Kasumi-1 (cell line): ENCODE measurements at places on chromosomes 11 and 22.

DNA sequence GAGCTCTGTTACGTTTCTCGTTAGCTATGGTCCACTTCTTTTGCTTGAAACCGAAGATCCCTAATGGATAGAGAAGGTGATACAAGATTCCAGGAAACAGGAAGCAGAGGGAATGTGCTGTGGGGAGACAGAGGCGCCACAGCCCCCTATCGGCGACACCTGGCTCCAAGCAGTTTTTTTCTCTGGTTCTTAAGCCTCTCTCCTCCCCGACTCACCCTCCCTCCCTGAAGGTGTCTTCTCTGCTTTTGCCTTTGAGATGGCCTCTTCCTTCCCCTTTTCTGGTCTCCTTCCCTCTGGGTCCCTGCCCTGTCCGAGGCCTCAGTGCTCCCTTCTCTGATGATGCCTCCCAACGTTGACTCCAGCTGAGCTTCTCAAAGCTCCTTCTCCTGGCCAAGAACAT is 14.2 kb upstream of the APOBEC3A start:
- peak; percentile 22 for DNase-seq

DNA sequence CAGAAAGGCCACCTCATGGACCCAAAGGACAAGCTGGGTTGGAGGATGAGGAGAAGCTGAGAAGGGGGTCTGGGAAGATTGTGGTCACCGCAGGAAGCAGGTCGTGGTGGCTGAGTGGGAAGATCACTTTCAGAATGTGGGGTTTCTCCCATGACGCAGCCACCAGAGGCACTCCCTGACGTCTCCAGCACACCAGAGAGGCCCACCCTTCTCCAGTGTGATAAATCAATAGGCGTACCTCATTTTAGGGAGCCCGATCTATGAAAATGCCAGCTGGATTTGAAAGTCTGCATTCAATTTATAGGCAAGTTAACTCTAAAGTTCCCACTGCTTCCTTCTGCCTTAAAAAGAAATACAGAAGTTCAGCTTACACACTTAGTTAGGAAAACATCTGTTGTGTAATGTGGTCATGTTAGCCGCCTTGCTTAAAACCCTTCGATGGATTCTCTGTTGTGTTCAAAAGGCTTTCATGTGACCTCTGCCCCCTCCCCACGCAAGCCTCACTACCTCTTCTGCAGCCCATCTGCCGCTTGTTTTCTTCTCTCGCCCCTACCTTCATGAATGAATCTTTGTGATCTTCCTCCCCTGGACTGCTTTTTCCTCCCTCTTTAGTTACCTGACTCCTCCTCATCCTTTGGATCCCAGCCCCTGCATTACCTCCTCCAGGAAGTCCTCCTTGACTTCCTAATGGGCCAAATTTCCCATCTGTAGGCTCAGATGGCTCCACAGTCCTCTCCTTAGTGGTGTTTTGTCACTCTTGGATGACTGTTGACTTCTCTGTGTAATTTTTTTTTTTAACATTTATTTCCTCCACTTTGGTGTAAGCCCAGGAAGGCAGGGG is 10.7 kb downstream of the TSPAN18 start:
- DNase-seq = peak; percentile 2

DNA sequence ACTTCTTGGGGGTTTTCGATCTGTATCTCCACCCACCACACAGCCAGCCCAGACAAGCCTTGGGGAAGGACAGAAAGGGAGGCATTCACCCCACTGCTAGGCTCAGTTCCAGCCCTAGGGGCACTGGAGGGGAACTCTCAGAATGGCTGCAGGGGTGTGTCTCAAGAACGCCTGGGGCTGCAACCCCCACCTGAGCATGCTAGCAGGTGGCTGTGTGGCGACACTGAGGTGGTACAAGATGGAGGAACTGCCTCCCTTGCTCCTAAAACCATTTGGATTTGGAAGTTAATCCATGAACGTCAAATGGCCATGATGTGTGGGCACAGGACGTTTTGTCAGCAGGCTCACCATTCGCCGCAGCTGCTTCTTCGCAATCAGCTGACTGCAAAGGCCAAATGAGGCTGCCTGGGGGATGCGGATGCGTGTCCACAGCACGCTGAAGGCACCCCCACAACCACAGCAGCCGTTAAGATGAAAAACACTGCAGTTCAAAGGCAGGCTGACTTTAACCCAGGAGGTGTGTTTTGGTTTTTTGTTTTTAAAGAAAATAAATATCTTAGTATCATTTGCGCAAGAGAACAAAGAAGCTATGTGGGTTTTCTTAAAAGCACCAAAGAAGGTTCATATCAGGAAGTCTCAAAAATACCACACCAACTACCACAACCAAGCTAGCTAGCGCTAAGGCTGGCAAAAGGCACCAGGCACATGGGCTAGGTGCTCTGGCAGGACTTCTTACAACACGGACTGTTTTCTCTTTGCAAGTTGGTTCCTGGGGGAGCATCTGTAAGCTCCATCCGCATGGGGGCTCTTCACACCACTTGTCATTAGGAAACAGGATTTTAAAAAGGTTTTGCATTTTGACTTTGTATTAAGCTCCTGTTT is 22.2 kb upstream of the NAP1L4 start:
- DNase-seq = no peak

- no peak for DNase-seq
These were observed 73.7 kb downstream of the FLI1 start for GRCh38 chr11:128767591-128768001.

DNA sequence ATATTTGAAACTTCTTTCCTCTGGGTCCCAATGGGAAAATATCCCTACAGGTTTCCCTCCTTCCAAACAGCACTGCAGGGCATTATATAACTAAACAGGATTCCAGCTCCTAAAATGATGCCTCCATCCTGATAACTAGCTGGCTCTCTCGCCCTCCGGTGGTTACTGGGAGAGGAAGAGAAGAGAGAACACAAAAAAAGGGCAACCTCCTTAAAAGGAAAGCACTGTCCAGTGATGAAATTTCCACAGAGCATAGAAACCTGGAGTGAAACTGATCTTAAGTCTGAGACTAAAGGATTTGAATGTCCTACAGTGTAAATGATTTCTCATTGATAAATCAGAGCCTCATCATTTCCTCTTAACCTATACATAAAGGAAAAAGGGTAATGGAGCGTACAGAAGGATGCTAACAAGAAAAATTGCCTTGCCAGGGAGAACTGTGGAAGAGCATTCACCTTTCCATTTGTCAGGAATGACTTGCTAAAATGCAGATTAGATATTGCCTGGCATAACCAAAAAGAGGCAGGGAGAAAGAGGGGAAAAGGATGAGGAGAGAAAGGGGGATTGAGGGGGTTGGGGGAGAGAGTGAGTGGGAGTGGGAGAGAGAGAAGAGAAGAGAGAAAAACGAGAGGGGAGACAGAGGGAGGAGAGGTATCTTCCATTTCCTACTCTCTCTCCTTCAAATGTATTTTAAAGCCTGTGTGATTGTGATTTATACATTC is 121.3 kb downstream of the APOL5 start:
- DNase-seq = peak; percentile 41

DNA sequence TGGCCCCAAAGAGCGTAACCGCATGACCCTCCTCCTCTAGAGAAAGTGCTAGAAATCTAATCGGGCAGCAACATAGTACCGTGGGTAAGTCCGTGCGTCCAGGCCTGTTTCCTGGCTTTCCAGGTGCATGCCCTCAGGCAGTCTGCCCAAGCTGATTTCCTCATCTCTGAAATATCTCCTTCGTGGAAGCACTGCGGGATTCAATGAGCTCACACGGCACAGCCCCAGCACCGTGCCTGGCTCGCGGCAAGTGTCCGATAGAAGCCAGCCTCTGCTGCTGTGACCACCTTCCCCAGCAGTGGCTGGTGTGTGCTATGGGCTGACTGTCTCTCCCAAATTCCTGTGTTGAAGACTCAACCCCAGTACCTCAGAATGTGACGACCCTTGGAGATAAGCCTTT is 20.7 kb downstream of the RPUSD4 start:
- no peak for DNase-seq

GRCh38 chr22:35886309-35886708 is 142.3 kb downstream of the RBFOX2 start:
- DNase-seq = no peak

- no peak for DNase-seq
These were observed 1041.8 kb downstream of the LRRC4C start for GRCh38 chr11:40417627-40418026.

DNA sequence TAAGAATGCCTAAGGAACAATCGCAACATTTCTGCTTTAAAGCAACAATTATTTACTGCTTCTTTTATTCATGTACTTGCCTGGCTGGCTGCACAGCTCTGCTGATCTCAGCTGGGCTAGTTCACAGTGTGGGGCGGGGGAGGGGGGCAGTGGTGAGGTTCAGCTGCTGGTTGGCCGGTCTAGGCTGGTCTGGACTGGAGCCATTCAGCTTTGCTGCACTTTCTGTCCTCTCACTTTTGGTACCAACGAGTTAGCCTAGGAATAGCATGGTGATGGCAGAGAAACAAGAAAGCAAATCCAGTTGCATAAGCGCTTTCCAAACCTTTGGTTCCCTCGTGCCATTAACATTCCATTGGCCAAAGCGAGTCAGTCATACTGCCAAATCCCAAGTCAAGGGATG is 16.0 kb upstream of the MIF start:
- DNase-seq = no peak

- no peak for DNase-seq
These were observed 569.9 kb upstream of the CADM1 start for GRCh38 chr11:116073854-116074837.

- DNase-seq = no peak
These were observed 2.9 kb upstream of the TUBGCP6 start for GRCh38 chr22:50247748-50248147.

DNA sequence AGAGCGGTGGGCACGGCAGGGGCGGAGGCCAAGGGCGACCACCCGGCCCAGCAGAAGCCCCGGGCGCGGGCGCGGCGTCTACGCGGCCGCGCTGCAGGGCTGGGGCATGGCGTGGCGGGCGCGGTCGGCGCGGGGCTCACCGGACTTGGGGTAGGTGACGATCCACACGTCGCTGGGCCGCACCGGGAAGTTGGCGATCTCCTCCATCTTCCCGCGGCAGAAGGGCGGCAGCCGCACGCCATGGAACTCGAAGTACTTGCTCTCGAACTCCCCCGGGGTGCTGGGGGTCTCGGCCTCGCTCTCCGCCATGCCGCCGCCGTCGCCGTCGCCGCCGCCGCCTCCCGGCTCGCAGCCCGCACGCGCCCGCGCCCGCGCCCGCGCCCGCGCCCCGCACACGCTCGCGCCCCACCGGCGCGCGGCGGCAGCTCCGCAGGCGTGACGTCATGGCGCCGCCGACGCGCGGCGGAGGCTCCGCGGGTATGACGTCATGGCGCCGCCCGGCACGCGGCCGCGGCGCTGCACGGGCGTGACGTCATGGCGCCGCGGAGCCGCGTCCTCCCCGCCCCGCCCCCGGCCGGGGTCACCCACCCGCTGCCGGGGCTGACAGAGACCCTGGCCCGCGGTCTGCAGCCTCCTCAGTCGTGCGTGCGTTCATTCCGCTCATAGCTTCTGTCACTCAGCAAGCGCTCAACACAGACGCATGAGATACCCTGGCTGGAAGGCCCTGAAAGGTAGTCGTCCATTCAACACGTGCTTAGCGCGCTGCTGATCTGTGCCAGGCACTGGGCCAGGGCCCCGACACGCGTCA is at the start of gene SULT4A1:
SULT4A1 (minus strand) TSS at position 440 of the 808 bp plus-strand sequence; CDS start at position 309, 131 bp downstream.
- DNase-seq = no peak

GRCh38 chr11:59761993-59762392 is 6.8 kb downstream of the STX3 start:
- no peak for DNase-seq
